ENCODE measurements at places on chromosomes 7 and 10. TPM values are rescaled to one million over a fixed set of nuclear protein-coding genes. Genes with fewer than 3 reads are reported as not detected.

Gene CHRM2
- total RNA-seq = 1.4 TPM

Gene KCNH2
- total RNA-seq = 0.87 TPM

Gene AEBP1
- 40.8 TPM for total RNA-seq

Gene ASB4
- total RNA-seq = not detected

Gene TAS2R41
- total RNA-seq = not detected

Gene ZSWIM8
- 83.3 TPM for total RNA-seq

All from glomerular endothelial cell (primary cell).